HFFc6 (cell line): ENCODE measurements at places on chromosomes 6 and 20. TPM values are rescaled to one million over a fixed set of nuclear protein-coding genes. Genes with fewer than 3 reads are reported as not detected.

The ITCH gene
- total RNA-seq, result 58.1 to 60.9 TPM (median 59.9 TPM) in 3 replicates

DNA sequence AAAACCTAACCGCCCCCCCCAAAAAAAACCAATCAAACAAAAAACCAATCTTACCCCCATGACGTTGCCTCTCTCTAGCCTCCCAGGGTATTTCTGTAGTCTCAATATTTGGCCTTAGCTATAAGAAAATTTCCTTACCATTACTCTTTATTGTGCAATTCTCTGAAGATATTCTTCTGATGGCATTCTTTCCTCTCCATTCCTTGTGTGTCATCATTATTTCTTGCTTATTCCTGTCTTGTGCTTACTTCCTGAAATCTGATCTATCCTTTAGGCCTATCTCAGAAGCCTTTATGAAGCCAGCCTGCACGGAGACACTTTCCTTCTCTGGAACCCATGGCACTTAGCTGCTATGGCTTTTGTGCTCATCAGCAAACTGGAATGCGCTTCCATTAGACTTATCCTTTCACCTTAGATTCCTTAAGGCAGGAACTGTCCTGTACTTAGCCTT lies 65.9 kb upstream of the DDR1 start:
- H3K4me3 ChIP-seq, result peak overlapping the region; percentile 41; the same call in 1 of the 2 replicates
- H3K4me1 ChIP-seq, result peaks cover 79% of the 10 kb centered on the region
- peak; percentile 81 for DNase-seq
- H3K27ac ChIP-seq, result peak overlapping the region; percentile 88
- H3K27me3 ChIP-seq, result peaks cover under 1% of the 10 kb centered on the region; the same call in 1 of the 2 replicates
- 0 out of 2 replicates have a peak, but pooled peaks cover 5% of the 10 kb centered on the region for H3K36me3 ChIP-seq

DNA sequence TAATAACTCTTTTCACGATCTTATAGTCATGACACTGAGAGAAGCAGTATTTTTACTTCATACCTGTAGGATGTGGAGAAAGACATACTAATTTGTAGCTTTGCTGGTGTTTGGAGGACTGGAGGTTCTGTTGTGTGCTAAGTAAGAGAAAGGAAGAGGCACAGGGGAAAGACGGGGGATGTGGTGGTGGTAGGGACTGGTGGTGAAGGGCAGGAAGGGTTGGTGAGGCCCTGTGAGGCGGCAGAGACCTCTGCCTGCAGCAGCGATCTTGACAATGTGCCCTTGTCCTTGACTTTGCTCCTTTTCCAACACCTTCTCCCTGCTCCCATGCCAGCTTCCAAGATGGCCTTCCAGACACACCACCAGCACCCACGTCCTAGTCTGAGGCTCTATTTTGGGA lies 32.6 kb upstream of the MPC1 start:
- H3K27me3 ChIP-seq, result no peaks in the 10 kb centered on the region
- no peak overlapping the region for H3K27ac ChIP-seq
- peaks cover 3% of the 10 kb centered on the region; the same call in 1 of the 2 replicates for H3K4me1 ChIP-seq
- H3K4me3 ChIP-seq, result no peak overlapping the region
- no peaks in the 10 kb centered on the region; the same call in 1 of the 2 replicates for H3K36me3 ChIP-seq

DNA sequence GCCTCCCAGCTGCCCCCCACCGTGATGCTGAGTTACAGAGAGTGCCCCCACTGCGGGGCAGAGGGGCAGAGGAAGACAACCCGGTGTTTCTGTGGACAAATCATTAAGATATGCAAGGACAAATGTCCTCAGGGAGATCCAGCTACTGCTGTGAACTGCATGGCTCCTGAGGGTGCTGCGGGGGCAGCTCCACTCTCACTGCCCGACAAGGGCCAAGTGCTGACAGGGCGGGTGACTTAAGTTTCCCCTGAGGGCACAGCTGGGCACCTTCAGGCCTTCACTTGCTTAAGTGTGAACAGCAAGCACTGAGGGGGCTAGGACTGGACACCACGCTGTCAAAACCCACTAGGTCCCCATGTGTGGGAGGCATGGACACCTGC lies 26.2 kb upstream of the TCFL5 start:
- peaks cover 23% of the 10 kb centered on the region for H3K4me1 ChIP-seq
- no peak for DNase-seq
- H3K36me3 ChIP-seq, result peaks cover 31% of the 10 kb centered on the region
- H3K4me3 ChIP-seq, result no peak overlapping the region

DNA sequence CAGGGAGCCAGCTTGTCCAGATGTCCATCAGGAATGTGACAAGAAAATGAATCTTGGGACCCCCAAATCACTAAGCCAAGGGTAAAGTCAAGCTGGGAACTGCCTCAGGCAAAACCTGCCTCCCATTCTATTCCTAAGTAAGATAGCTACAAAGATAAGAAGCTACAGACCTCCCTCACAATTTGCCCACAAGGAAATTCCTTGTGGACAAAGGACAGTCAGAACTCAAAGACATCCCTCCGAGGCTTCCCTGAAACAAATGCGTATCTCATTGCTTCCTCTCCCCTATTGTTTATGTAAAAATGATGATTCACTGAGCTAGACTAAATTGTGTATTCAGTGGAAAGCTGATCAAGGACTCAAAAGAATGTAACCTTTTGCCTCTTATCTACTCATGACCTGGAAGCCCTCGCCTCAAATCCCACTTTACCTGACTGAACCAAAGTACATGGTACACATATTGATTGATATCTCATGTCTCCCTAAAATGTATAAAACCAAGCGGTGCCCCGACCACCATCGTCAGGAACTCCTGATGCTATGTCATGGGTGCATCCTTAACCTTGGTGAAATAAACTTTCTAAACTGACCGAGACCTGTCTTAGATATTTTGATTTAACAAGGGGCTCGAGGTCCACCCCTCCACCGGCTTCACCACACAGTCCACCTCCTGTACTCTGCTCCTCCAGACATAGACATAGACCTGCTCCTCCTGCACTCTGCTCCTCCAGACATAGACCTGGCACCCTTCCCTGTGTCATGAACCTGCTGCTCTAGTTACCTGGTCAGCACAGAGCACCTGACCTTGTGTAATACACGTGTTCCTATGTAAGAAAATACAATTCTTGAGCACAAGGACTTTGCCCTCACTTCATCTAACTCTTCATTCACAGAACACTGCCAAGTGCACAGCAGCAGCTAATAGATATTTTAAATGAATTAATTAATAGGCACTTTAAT lies 81.4 kb downstream of the WDR27 start:
- H3K4me1 ChIP-seq, result peaks cover 34% of the 10 kb centered on the region
- no peaks in the 10 kb centered on the region; the same call in none of the 2 replicates for H3K27me3 ChIP-seq
- H3K27ac ChIP-seq, result peak overlapping the region; percentile 70
- peaks cover 30% of the 10 kb centered on the region for H3K36me3 ChIP-seq
- H3K4me3 ChIP-seq, result peak overlapping the region; percentile 55

The CCM2L gene
- not detected in 3 replicates for total RNA-seq

GRCh38 chr6:165244524-165245247 lies 64.7 kb downstream of the C6orf118 start:
- H3K4me1 ChIP-seq, result no peaks in the 10 kb centered on the region
- H3K27me3 ChIP-seq, result no peaks in the 10 kb centered on the region
- peaks cover 5% of the 10 kb centered on the region; the same call in 1 of the 2 replicates for H3K36me3 ChIP-seq
- H3K27ac ChIP-seq, result no peak overlapping the region

The MYH7B gene
- 0.03 to 0.19 TPM (median 0.07 TPM) in 3 replicates for total RNA-seq

The ZNF165 gene
- total RNA-seq, result 0.28 TPM in 1 of 3 replicates, not detected in the others

- peak; percentile 16 for DNase-seq
- H3K4me1 ChIP-seq, result no peaks in the 10 kb centered on the region
- H3K4me3 ChIP-seq, result no peak overlapping the region
- H3K36me3 ChIP-seq, result no peaks in the 10 kb centered on the region
- peaks cover 14% of the 10 kb centered on the region; the same call in 1 of the 2 replicates for H3K27me3 ChIP-seq
- H3K27ac ChIP-seq, result no peak overlapping the region
Observed at GRCh38 chr20:63846128-63846771, 15.0 kb upstream of the ABHD16B start.

DNA sequence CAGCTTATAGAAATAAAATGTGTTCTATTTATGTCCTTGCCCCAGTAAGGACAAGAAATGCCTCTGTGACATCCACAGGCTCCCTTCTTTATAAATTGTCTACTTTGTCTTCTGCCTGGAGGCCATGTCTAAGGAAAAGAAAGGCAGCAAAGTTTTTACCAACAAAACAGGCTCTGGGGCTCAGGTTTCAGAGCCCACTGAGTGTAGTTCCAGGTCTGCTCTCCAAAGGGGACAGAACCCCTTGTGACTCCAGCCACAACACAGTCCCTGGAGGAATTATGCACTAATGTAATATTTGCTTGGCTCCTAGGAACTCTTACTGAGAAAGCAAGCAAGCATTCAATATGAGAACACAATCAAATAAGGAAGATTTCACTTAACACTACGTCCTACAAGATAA lies 80.1 kb downstream of the PAK5 start:
- no peaks in the 10 kb centered on the region for H3K27me3 ChIP-seq
- no peak overlapping the region for H3K27ac ChIP-seq
- H3K36me3 ChIP-seq, result no peaks in the 10 kb centered on the region; the same call in 1 of the 2 replicates
- no peaks in the 10 kb centered on the region for H3K4me1 ChIP-seq

GRCh38 chr6:123940551-123940950 lies 136.9 kb downstream of the NKAIN2 start:
- H3K36me3 ChIP-seq, result no peaks in the 10 kb centered on the region
- H3K27me3 ChIP-seq, result no peaks in the 10 kb centered on the region
- H3K27ac ChIP-seq, result no peak overlapping the region
- no peaks in the 10 kb centered on the region for H3K4me1 ChIP-seq

DNA sequence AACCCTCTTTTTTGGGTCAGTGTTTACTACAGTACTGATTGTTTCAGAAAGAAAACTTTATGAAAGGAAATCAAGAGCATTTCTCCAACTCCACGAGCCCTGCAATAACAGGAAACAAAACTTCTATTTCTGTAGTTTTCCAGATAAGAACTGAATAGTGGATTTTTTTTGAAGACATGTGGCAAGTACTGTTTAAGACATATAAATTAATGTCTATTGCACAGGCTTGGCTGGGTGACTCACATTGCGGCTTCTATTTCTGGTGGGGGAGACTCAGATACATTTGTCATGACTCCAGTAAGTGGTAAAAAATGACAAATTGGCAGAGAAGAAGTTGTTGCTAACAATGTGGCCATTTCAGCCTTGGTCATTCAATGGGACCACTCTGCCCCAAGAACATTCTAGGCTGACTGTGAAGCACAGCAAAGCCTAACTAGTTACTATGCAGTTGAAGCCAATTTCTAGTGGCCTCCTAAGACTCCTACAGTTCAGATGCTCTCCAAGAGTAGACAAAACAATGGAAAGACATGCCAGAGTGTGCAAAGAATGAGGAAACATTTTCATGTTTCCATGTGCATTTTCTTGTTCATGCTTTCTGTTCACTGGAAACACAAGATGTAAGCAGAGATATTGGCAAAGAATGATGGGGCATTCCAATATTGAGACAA lies 200.9 kb downstream of the EDN1 start:
- no peaks in the 10 kb centered on the region for H3K27me3 ChIP-seq
- DNase-seq, result peak; percentile 95
- H3K27ac ChIP-seq, result peak overlapping the region; percentile 97
- H3K4me1 ChIP-seq, result peaks cover 65% of the 10 kb centered on the region
- H3K4me3 ChIP-seq, result peak overlapping the region; percentile 82
- no peaks in the 10 kb centered on the region; the same call in 1 of the 2 replicates for H3K36me3 ChIP-seq

The MAP3K5 gene
- 11.2 to 19.5 TPM (median 11.9 TPM) in 3 replicates for total RNA-seq

The OR2H2 gene
- not detected in 3 replicates for total RNA-seq

The GPX5 gene
- total RNA-seq, result not detected in 3 replicates

The ZFP57 gene
- not detected in 3 replicates for total RNA-seq

The SNAI1 gene
- 4.8 to 6.8 TPM (median 5.9 TPM) in 3 replicates for total RNA-seq

The NDUFAF5 gene
- total RNA-seq, result 17.9 to 22.0 TPM (median 21.4 TPM) in 3 replicates

GRCh38 chr20:59007665-59008511 lies 834 bp upstream of the CTSZ start:
- H3K4me1 ChIP-seq, result peaks cover 40% of the 10 kb centered on the region
- DNase-seq, result no peak
- peak overlapping the region; percentile 60 for H3K4me3 ChIP-seq
- peak overlapping the region; percentile 53 for H3K27ac ChIP-seq
- no peaks in the 10 kb centered on the region; the same call in 1 of the 2 replicates for H3K27me3 ChIP-seq

The RHAG gene
- total RNA-seq, result not detected in 2 replicates

The POU3F2 gene
- not detected in 3 replicates for total RNA-seq

DNA sequence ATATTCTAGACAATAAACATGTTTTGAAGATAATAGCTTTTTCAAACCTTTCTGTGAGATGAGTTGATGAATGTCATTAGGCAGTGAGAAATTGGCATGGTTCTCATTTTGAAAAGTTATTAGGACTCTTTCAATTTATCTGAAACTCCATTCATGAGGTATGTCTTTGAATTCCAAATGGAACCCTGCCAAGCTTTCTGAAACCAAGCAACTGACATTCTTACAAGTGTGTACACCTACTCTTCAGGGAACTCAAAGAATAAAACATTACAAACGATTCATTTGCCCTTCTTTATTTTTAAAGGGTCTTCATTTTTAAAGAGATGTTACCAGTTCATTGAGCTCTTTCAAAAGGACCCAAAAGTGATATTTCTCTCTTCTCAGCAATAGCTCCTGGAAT lies 2.1 kb upstream of the TRDN start:
- no peaks in the 10 kb centered on the region for H3K4me1 ChIP-seq
- no peak overlapping the region for H3K4me3 ChIP-seq
- no peaks in the 10 kb centered on the region for H3K27me3 ChIP-seq
